ENCODE measurements at places on chromosomes 5 and 9.

GRCh38 chr9:117839862-117840261, 135.7 kb downstream of the TLR4 start:
- no peak for DNase-seq

- DNase-seq: no peak
Observed at GRCh38 chr5:139426203-139426885, 13.0 kb downstream of the DNAJC18 start.

DNA sequence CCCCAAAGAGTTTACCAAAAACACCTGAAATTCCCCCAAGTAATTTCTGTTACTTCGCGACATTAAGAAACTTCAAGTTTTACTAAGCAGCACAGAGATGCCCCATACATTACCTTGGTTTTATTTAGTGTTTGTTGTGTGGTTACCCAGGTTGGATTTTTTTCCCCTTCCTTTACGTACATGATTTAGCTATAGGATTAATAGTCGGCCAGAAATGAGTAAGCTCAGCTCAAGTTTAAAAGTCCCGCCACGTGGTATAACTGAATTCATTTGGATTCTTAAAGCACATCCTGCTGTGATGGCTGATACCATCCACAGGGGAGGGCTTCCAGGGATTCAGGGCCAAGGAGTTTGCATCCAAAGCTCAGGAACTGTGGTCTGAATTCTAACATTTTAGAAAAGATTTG, 75.9 kb downstream of the DAP start:
- no peak for DNase-seq

DNA sequence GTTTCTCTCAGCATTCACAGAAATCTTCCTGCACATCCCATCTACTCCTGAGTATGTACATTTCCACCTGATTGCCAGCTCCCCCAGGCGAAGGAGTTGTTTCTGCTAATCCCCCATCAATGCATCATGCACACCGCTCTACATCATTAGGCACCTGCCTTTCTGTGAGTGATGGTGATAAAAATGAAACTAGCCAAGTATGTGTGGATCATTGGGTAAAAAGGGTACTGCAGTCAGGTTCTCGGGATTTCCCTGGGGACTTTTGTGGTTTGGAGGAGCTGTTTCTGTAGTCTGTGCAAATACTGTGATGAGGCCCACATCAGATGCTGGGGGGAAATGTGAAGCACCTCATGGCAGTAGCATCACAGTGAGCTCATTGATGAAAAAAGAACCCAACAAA, 30.4 kb downstream of the CAMK4 start:
- DNase-seq: no peak

GRCh38 chr5:176352116-176352878, 9.3 kb downstream of the KIAA1191 start:
- DNase-seq: no peak

DNA sequence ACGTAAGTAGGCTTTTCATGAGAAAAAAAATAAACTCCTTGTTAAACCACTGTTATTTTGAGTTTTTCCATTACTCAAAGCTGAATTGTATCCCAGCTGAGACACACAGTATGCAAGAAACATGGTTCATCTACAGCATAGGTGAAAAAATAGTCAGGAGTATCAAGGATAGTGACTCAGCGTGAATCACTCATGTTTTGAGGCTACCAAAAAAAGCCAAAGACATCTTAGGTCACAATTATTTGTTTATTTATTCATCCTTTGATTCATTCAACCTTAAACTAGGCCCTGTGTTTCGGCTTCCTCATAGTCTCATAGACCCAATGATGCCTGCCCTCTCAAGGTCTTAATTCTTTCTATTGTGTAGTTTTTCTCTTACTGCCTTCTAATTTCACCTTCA, 32.9 kb upstream of the STX17 start:
- DNase-seq: no peak

- no peak for DNase-seq
Observed at GRCh38 chr5:77845324-77845646, 69.1 kb upstream of the TBCA start.

DNA sequence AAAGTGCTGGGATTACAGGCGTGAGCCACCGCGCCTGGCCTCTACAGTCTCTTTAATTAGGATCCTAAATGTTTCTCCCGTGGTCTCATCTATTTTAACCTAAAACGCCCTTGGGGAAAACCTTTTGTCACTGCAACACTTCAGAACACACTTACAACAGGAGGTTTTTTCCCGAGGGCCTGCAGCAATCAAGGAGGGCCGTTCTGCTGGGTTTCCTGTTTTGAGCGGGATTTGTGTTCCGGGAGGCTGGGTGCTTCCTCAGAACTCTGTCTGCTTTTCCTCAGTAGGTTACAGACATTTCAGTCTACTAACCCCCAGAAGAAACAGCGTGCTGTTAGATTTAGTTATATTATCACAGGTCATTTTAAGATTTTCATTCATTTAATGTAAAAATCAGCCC, 65.4 kb upstream of the IRX4 start:
- no peak for DNase-seq

DNA sequence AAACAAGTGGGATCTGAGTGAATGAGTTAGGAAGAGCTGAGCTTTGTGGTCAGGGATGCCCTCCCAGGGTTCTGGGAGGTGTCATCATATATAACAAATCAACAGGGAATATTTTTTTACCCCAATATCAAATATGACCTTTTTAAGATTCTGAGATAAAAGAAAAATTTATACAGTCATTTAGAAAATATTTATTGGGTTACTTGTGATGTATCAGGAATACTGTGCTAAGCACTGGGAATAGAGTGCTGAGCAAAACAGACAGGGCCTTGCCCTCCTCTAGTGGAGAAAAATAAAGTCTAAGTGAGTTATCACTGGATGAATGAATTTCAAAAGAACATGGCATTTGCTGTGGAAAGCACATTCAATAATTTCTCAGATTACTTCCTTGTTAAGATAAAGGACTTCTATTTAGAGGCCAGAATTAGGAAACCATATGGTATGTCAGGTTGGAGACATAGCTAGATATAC, 102.9 kb downstream of the BOD1 start:
- DNase-seq: no peak

DNA sequence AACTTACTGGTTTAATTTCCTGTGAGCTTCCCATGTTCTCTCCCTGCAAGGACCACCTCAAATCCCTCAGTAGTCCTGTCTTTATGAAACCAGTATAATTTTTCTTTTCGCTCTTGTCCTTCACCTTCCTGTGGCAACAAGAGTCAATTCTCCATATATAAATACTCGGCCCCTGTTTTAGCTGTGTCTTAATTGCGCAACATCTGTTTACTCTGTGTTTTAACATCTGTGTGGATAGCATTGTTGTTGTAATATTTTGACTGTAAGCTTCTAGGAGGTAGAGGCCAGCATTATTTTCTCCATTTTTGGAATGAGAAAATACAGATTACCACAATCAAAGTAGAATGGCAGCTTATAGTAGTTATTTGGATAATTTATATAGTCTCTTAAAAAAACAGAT, 30.2 kb upstream of the CDKN2B start:
- no peak for DNase-seq

DNA sequence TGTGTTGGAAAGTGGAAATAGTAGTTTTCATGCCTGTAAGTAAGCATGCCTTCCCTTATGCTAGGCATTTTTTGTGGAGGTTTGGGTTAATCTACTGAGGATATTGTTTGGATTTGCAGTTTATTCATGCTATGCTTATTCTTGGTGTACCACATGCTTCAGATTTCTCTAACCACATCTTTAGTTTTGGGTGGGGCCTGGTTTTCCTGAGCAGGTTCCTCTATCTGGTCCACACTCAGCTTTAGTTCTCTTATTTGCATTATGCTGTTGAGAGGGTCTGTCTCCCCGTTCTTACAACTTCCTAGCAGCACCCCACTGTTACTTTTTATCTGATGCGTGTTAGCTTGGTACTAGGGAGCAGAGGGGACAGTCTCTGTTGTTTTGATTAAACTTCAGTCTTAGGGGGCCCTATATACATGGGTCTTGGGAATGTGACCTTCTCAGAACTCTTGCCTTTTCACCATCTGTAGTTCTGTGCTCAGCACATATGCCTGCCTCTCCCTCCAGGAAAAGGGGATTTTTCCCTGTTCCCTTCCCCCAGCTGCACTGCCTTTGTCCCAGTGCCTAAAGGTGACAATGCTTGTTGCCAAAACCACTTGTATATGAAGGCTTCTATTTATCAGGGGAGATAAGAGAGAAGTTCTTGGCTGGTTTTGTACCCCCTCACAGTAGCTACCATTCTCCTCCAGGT, 10.0 kb upstream of the CAMK4 start:
- no peak for DNase-seq

GRCh38 chr5:17118631-17119030, 98.8 kb upstream of the BASP1 start:
- DNase-seq: peak; percentile 25

- DNase-seq: no peak
Observed at GRCh38 chr5:123122273-123122672, 33.2 kb downstream of the PRDM6 start.

GRCh38 chr9:4114569-4115505, 185.0 kb downstream of the GLIS3 start:
- no peak for DNase-seq

GRCh38 chr5:165029099-165029870, 1523.9 kb downstream of the MAT2B start:
- peak; percentile 38 for DNase-seq

- DNase-seq: no peak
Observed at GRCh38 chr5:1322036-1322900, 22.6 kb downstream of the CLPTM1L start.

DNA sequence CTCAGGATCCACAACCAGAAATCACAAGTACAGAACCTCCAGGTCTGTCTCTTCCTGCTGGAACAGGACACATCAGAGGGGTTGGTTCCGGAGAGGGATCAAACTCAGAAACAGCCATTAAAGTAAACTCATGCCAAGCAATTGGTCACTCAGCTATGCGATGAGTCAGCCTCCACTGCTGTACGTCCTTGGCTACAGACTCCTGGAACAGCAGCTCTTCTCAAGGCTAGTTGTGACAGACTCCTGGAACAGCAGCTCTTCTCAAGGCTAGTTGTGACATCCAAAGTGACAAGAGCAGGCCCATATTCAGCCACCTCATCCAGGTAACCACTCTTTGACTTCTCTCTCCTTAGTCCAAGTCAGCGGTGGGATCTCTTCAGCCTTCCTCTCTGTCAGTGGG, at the start of gene SPINK13:
SPINK13 (plus strand) TSS at position 229 of the 400 bp plus-strand sequence. CDS start 1,279 bp downstream, outside the sequence.
- no peak for DNase-seq

DNA sequence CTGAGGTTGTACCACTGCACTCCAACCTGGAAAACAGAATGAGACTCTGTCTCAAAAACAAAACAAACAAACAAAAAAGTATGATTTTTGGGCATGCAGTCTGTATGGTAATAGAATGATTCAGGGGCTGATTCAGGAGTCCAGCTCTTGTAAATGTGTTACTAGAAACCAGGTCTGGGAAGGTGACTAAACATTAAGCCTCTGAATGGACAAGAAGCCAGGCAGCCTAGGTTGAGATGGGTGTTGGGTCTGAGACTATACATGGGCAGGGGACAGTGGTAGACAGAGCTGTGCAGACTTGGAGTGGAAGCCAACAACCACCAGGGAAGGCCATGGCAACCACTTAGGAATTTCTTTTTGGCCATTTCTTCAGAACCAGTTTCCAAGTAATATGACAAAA, 64.9 kb upstream of the TLE1 start:
- DNase-seq: no peak

DNA sequence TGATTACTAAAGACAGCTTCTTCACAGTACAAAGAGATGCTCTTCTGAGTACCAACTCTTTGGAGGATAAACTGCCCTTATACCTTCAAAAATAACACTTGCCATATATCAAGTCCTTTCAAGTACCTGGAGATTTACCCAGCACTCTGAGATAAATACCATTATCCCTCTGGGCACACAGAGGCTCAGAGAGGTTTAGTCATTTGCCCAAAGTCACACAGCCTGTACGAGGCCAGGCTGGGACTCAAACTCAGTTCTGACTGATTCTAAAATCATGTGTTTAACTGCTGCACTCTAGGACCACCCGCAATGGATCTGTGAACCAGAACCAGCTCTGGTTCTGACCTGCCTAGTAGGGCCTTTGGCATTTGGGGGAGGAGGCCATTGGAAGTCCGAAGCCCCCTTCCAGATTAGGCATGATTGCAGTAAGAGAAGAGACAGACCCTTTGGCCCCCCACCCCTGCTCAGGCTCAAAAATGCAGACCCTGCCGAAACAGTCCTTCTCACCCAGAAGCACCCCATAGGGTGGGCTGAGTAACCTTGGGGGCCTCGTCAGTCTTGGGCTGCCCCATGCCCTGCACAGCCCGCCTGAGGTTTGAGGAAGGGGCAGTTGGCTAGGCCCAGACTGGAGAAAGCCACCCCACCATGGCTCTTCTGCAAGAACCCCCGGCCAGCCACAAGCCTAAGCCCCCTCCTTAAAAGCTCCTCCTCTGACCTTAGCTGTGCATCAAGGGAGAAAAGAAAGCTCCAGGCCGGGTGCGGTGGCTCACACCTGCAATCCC, 32.8 kb upstream of the IL17B start:
- no peak for DNase-seq
